ENCODE measurements at places on chromosomes 1 and 21.

GRCh38 chr21:38037416-38037815 is 121.2 kb upstream of the KCNJ6 start:
- DNase-seq, result no peak

DNA sequence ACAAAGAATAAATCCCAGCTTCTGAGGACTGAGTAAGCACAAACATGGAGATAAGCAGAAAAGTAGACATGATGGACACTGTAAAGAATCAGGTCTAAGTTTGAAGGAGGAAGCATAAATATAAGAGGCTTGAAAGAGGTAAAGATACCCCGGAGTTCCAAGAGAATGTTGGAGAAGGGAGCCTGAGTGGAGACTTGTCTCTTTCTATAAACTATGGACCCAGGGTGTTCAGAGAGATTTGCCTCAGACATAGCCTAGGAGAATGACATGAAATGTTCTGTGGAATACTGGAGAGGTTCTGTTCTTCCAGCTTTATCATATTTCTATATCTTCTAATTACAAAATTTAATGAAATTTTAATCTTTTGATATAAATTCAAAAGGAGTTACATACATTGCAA is 554.3 kb upstream of the B3GALT2 start:
- no peak for DNase-seq

DNA sequence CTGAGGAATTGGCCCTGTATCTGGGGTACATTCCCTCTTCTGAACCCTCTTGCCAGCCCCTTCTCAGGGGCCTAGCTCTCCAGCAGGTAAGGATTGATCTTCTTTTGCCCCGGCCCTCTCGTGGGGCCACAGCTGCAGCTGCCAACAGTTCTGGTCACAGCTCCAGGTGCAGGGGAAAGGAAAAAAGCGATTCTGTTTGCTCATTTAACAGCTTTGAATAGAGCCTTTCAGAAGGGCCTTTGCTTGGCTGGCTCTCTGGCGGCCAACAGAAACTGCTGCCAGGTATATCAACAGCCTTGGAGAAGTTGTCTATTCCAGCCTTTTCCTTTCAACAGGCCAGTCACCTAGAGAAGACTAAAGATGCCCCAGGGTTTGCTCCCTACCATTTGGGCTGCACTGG is 16.1 kb upstream of the FMOD start:
- peak; percentile 72 for DNase-seq

DNA sequence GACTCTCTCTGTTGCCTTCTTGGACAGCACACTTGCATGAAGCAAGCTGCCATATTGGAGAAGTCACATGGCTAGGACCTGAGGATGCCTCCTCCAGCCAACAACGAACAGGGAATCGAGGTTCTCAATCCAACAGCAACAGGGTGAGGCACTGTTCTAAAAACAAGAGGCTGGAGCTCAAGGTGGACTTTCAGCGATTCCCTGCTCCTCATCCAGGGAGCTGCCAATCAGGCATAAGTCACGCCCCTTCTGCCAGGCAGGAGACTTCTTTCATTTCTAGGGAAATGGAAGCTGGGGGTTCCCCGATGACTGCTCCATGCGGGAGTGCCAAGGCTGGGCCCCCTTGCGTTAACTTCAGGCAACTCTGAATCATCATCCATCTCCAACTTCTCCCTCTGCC is 22.7 kb upstream of the IFNAR1 start:
- DNase-seq, result no peak

DNA sequence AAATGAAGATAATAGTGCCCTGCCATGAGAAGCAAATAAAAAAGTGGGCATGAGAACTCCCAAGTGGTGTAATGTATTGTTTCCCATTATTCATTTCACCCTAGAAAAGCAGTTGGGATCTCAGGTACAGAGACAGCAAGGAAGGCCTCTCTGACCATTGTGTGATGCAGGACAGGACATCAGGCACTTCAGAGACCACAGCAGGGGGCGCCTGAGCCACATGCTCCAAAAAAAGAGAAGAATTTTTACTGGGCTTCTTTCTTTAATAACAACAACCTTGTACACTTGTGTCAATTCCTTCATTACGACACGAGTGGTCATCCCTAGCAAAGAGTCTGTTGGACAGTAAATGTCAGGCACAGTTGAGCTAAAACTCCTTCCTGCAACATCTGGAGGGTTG is 533.3 kb downstream of the OMA1 start:
- no peak for DNase-seq

GRCh38 chr1:31593770-31594632 is 17.7 kb downstream of the TINAGL1 start:
- peak; percentile 32 for DNase-seq

Measured in NCI-H2029 (cell line).